SK-MEL-5 (cell line): ENCODE measurements at places on chromosomes 6 and 20.

- DNase-seq = no peak
Observed at GRCh38 chr20:58523072-58523970, 8.1 kb upstream of the APCDD1L start.

GRCh38 chr6:108734271-108734922 is 113.8 kb upstream of the ARMC2 start:
- DNase-seq = no peak

GRCh38 chr6:155408981-155409380 is 46.7 kb downstream of the NOX3 start:
- DNase-seq = no peak

DNA sequence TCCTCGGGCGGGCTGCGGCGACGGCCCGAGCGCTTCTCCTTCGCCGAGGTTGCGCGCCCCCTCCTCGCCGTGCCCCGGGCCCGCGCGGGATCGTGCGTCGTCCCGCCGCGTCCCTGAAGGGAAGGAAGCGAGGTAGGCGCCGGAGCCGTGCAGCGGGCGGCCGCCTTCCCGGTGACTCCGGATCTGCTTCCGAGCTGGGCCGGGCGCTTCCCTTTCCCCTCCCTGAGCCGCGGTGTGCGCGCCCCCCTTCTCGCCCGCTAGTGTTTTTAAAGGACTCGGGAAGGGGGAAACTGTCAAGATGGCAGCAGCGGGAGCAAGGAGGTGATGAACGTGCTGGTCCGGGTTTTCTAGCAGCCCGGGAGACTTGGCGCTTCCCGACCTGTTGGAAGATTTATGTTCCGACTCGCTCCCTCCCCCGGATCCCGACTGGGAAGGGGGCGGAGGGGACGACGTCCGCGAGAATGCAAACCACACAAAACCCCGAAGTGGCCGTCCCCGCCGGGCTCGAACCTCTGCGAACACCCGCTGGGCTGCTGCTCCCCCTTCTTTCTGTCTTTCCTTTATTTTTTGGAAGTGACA is 744 bp upstream of the FOXO3 start:
- DNase-seq = peak; percentile 53

DNA sequence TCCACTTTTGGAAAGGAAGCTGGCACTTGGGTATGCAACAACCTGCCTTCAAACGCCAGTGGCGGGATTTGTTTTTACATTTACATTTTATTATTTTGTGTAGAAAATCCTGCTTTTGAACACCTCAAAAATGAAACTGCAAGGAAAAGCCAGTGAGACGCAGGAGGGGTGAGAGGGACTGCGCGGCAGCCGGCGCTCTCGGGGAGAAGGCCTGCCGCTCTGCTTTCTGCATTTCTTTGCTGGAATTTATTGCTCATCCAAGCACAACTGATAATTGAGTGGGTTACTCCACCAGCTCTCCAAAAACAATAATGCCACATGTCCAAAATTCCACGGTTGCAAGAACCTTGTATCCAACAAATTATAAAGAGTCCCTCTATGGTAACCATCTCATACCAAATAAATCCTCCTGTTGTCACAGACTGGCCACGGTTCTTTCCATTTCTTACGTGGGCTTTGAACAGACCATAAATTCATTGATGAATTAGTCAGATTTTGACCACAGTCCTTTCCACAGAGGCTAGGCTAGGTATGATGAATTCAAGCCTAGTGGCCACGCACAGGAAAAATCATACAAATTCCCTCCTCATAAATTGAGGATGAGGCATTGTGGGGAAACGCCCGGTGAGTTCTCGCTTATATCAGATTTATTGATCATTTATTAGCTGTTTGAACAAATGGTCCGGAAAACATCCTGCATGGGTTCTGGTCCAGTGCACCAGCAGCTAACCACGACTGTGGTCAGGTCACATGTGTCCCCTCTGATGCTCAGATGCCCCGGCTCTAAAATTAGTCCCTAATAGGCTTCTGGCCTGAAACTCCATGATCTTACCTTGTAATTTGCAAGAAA is 31.6 kb upstream of the FOXC1 start:
- no peak for DNase-seq

GRCh38 chr6:72322771-72323170 is 299.1 kb upstream of the KCNQ5 start:
- DNase-seq = no peak

GRCh38 chr6:139542351-139542750 is 167.9 kb upstream of the CITED2 start:
- DNase-seq = no peak

GRCh38 chr6:68726992-68727391 is 91.9 kb downstream of the ADGRB3 start:
- DNase-seq = no peak

- no peak for DNase-seq
Observed at GRCh38 chr20:51760905-51761546, 7.2 kb downstream of the ATP9A start.

DNA sequence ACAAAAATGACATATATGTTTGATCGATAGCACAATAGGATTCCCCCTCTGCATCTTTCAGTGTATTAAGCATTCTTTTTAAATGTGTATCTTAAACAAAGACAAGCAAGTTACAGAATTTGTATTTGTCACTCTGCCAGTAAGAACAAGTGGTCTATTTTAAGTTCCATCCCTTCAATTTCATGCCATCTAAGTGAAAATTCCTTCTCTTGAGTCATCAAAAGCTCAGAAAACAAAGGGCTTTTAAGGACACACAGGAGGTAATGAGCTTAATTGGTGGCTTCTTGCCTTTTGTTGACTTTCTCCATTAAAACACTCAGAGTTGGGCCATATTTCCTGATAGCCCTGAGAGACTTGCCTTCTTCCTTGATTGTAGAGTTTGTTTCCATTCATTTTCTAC is 547.8 kb downstream of the TENT5A start:
- DNase-seq = peak; percentile 32

DNA sequence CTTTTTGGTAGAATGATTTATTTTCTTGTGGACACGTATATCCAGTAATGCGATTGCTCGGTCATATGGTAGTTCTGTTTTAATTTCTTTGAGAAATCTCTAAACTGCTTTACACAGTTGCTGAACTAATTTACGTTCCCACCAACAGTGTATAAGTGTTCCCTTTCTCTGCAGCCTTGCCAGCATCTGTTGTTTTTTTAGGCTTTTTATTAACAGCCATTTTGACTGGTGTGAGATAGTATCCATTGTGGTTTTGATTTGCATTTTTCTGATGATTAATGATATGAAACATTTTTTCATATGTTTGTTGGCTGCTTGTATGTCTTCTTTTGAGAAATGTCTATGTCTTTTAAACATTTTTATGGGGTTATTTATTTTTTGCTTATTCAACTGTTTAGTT is 196.7 kb downstream of the MOXD1 start:
- no peak for DNase-seq

DNA sequence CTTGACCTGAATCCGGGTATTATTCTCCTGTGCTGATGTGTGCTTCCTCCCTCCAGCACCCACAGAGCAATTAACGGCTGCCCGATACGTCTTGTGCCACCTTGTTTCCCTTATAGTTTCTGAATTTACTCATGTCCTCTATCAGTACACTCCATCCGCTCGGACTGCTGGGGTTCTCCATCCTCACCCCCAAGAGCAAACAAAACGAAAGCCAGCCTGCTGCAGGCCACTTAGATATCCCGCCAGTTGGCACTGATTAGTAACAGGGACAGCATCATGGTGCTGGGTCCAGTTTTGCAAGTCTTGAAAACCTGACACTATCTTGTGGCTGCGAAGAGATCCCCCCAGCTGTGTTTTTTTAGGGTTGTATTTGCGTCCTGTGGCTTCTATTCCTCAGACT is 71.8 kb downstream of the SSR1 start:
- no peak for DNase-seq

- DNase-seq = no peak
Observed at GRCh38 chr6:24763578-24763977, 11.2 kb upstream of the GMNN start.

GRCh38 chr20:52652271-52652670 is 319.9 kb upstream of the TSHZ2 start:
- no peak for DNase-seq

DNA sequence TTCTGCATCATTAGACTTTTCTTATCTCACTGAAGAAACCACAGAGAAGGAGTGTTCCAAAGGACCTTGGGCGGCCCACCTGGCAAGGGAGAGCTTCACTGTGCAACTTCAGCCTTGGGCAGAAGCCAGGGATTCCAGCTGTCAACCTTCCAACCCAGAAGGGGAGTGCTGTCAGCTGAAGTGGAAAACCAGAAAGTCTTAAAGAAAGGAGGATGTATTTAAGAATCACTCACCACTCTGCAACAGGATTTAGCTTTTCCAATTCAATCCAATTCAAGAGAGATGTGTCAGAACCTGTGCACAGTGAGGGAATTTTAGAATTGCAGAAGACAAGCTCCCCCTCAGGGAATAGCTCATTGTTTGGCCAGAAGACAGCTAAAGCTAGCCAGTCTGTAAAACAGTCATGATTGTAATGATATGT is 553.7 kb downstream of the CD83 start:
- DNase-seq = no peak

- DNase-seq = no peak
Observed at GRCh38 chr20:42714298-42715141, 475.2 kb downstream of the PTPRT start.

- DNase-seq = no peak
Observed at GRCh38 chr6:62974452-62974851, 236.8 kb upstream of the FKBP1C start.

GRCh38 chr6:83633149-83633548 is 75.8 kb downstream of the SNAP91 start:
- DNase-seq = no peak

GRCh38 chr20:50314678-50315335 is 124.2 kb downstream of the CEBPB start:
- no peak for DNase-seq

DNA sequence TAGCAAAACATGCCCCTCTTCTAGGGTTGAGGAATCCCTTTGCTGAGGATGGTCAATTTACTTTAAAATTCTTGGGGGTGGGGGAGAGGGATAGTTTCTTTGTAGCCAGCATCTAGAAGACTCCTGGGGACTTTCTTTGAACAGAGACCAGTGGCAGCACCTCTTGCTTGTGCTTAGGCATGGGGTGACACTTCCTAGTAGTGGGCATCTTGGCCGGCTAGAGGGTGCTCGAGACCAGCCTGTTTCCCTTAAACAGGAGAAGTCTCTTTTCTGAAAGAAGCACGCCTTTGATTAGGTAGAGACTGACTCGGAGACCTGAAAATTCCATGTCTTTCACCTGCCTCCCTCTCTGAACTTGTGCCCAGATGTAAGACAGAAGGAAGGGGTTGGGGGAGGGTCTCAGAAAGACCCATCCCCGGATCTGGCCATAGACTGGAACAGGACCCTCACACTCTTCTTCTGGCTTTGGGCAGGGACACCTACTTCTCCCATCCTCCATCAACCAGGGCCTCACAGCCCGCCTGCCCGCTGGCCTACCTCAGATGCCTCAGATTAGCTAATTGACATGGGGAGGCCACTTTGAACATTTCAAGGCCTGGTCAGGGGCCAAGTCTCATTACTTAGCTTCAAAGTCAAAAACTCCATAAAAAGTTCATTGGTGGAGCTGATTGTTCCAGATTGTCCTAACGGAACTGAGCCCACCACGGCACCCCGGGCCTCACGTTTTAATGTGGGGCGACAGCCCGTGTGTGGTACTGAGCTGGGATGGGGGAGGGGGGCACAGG is 172.2 kb downstream of the CDC5L start:
- DNase-seq = peak; percentile 22

DNA sequence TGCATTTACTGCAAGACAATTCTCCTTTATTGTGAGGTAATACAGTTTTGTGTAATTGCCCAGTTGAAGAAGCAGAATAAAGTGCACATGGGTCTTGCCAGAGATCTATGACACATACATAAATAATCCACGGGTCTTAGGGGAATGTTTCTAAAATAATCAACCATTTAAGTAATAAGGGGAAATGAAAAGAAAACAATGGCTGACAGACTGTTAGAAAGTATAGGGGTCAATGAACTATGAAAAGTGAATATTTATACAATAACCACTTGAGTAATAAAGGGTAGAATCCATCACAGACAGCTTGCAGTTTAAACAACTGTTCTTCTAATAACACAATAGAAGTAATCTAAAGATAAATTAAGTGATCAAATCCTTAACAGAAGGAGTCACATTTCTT is 477.2 kb downstream of the EYS start:
- no peak for DNase-seq

GRCh38 chr6:41780551-41781365 is at the start of gene PRICKLE4:
Gene PRICKLE4 (plus strand): TSS chr6:41780782. CDS start chr6:41783474, 2,692 bp downstream.
- DNase-seq = no peak

- peak; percentile 38 for DNase-seq
Observed at GRCh38 chr20:29873946-29874345, 1383.5 kb upstream of the DEFB115 start.

DNA sequence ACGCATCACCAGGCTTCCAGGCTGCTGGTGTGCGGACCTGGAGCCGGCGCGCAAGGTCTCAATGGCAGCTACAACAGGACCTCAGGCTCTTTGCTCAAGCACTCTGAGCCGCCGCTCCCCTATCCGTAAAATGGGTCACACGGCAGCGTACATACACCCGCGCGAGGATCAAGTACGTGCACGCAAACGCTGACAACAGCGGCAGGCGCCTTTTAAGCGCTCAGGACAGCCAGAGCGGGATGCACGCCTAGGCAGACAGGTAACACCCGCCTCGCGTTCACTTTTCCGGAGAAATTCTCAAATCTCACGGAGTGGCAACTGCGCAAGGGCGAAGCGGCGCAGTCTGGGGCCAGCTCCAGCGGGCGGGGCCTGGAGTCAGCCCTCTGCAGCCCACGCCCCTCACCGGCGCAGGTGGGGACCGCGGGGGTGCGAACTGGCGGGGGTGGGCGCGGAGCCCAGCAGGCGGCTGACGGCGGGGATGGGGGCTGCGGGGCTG is 535 bp downstream of the EXOC2 start:
- peak; percentile 72 for DNase-seq

DNA sequence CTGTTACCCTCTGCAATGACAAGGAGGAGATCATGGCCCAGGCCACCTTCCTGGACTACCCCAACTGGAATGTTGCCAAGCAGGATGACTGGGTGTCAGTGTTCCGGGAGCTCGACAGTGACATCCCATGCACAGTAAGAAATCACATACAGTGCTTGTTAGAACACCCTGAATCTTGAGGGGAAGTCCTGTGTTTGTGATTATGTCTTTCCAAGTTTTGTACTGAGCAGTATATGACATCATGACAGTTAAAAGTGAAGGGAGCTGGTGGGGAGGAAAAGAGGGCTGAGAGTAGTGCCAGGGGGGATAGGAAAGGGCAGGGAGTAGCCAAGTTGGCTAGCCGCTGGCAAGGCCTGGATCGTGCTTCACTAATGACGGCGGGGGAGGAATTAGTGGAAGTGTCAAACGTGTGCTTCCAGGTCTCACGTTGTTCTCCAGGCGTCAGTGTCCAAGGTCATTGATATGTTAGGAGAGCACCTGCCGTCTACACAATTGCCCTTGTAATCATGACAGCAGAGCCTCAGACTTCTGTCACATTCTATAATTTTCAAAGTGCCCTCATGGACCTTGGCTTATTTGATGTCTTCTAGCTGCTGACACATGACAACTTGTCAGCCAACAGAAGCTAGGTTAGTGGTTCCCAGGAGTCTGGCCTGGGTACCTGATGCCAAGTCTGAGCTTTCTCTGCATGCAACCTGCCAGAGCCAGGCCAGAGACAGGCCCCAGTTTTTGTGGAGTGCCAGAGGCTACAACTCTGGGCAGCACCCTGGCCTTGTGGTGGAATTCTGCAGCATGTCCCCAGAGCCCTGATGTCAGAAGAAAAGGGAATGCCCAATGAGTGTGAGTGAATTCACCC is 18.8 kb downstream of the CFAP61 start:
- DNase-seq = no peak

GRCh38 chr20:5722927-5723326 is 27.3 kb upstream of the SHLD1 start:
- no peak for DNase-seq

GRCh38 chr6:4294636-4295035 is 159.3 kb upstream of the ECI2 start:
- DNase-seq = no peak
